ENCODE measurements at places on chromosomes 5 and 9.

- no peak for DNase-seq
Observed at GRCh38 chr9:20732118-20732517, 48.1 kb downstream of the FOCAD start.

GRCh38 chr5:154516475-154516874 lies 38.4 kb upstream of the HAND1 start:
- DNase-seq = no peak

DNA sequence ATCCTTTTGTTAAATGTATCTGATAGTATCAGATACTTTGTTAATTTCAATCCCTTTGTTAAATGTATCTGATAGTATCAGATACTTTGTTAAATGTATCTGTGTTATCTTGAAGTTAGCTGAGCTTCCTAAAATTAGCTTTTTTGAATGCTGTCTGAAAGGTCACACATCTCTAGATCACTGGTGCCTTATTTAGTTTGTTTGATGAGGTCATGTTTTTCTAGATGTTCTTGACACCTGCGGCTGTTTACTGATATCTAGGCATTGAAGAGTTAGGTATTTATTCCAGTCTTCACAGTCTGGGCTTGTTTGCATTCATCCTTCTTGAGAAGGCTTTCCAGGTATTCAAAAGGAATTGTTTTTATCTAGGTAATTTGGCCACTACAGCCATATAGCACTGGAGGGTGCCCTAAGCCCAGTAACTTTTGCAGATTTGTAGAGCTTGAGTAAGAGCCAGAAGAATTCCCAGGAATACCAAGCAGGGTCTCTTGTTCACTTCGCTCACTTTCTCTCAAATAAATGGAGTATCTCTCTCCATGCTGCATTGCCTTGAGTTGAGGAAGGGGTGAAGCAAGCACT lies 435.4 kb upstream of the GRAMD2B start:
- no peak for DNase-seq

DNA sequence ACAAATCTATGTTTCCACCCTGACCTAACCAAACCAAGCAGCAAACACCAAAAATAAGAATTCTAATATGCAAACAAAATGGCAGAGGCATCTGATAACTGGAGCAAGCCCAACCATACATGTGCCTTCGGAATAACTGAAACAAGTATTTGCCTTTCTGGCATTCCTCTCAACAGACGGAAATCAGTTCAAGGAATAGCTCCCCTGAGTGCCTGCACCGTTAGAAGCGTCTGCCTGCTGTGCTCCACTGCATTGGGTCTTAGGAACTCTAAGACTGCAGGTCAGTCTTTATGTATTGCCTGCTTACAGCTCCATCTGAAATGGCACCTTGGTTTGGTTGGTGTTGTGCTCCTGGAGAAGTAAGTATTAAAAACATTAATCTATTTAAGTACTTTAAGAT lies 98.5 kb downstream of the MRPS27 start:
- DNase-seq = no peak

DNA sequence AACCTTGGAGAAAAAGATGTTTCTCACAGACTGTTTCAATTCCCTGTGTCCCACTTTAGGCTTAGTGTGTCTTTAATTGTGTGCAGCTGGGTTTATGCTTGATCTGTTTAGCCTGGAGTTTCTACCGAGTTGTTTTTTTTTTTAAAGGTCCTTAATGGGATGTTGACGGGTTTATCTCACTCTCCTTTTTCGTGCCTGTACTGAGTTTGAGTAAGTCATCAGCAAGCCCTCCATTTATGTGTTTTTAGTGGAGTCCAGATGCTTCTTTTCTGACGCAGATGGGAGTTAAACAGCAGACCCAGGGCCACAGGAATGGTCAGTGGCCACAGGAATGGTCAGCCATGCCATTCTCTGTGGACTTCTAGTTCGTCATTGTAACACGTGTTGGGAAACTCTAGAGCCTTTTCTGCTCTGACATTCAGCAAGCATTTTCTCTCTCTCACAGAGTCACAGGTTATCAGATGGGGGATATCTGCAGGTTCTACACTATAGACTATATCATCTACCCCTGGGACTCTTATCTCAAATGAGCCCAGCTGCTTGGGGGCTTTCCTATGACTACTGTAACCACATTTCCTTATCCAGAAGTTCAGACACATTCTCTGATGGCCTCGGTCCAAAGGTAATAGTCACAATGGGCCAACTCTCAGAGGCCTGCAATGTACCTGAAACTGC lies 190.5 kb downstream of the TTLL11 start:
- no peak for DNase-seq

- no peak for DNase-seq
Observed at GRCh38 chr9:108444400-108445358, 411.1 kb downstream of the ACTL7B start.

DNA sequence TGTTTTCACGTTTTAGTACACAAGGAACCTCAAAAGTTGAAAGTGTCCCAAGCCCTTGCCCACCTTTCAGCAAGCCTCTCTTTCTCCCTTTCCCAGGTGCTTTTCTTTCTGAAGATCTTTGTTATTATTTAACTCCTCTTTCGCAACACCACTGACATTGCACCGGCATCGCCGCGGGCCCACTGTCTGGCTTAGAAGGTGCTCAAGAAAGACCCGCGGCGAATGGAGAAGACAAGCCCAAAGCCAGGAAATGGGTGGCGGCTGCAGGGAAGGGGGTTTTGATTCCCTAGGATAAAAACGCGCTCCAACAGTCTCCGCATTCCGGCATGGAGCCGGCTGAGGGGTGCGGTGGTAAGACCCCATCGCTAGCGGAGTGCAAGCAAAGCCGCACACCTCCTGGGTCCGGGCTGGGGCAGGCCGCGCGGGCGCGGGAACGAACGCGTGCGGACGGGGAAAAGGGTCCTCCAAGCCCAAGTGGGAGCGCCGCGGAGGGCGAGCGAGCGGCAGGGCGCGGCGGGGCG lies 404 bp upstream of the AFAP1L1 start:
- DNase-seq = no peak

DNA sequence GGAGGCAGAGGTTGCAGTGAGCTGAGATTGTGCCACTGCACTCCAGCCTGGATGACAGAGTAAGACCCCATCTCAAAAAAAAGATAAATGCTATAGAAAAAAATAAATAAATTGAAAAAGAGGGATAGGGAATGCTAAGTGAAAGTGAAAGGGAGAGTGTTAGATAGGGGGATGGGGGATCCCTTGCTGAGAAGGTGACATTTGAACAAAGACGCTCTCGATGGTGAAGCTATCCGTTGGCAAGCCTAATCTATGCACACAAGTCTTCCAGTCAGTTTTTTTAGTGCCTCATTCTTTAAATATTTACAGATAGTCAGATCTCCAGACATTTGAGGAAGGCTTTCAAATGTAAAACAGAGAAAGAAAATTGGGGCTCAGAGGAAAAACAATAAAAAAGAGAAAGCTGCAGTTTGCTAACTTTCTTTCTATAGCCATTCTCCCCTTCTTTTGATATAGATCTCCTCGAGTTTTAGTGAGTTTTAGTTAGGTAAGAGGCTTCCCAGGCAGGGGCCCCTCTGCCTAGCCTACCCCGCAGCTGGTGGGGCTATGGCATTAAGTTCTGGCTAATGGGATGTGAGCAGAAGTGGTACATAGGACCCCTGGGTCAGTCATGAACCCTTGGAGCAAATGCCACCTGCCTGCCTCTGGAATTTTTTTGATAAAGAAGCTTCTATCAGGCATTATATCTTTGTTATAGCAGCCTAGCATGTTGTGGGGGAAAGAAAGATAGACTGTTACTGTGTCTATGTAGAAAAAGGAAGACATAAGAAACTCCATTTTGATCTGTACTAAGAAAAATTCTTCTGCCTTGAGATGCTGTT lies 12.0 kb downstream of the GLRX start:
- DNase-seq = no peak

DNA sequence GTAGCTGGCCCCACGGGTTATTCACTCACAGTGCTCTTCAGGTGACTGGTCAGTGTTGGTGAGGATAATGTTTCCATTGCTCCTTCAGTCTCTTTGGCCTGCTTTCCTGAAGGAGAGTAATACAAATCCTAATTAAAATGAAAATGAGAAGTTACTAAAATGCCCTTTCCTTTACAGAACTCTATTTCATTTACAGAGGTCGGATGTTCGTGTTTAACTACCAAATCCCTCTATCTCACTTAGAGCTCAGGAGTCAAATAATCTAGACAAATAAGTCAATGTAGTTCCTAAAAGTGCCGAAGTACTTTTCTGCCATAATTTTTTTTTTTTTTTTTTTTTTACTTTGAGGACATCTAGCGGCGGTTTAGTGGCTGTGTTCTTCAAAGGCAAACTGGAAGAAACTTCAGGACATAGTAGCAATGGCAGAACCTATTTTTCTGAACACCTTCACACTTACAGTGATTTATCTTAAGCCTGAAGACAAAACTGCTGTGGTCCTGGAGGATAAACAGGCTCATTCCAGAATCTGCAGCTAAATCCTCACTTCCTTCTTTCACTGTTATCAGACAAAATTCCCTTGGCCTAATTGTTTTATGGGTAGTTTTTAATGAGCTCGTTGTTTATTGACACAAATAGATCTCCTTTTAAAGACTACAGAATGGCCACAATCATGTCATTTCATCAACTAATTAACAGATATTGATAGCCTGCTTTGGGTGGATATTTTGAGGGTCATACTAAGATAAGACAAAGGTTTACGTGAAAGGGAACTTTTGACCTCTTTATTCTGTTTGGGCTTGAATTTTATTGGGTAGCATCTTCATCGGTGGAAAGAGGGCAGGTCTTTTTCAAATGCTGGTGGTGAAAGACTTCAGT lies 207.6 kb upstream of the DMRTA1 start:
- no peak for DNase-seq

GRCh38 chr9:38127271-38127839 lies 58.3 kb upstream of the SHB start:
- DNase-seq = no peak

GRCh38 chr5:132640613-132641012 lies 17.4 kb upstream of the IL13 start:
- no peak for DNase-seq

DNA sequence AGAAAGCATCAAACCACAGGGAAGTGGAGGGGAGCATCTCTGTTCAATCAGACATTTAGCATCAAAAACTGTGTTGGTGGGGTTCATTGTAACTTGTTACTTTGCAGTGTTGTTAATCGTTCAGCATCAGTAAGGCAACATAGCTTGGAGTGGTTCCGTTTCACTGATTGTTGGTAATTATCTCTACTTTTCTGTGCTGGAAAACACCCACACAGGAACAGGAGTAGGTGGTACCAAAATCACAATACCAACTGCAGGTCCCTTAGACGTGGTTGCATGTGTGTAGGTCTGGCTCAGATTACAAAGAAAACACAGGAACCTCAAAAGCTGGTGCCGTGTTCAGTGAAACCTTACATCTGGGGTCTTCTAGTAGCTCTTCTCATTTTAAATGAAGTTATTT lies 146.8 kb downstream of the RNF180 start:
- DNase-seq = no peak

DNA sequence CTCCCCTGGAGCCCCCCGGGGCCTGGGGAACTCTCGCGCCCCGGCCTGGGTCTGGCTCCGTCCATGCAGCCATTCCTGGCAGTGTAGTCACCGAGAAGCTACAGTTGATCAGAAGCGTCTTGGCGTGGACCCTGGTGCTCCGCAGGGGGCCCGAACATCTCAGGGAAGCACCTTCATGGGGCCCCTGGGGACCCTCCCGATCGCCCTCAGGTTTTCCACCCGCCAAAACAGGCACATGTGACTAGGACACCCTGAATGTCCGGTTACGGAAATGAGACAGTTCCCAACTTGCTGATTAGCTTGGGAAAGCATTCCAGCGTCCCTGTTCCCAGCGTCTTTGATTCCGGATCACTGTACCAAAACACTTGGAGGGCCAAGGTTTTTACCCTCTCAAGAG lies 472 bp downstream of the FBXO4 start:
- no peak for DNase-seq

DNA sequence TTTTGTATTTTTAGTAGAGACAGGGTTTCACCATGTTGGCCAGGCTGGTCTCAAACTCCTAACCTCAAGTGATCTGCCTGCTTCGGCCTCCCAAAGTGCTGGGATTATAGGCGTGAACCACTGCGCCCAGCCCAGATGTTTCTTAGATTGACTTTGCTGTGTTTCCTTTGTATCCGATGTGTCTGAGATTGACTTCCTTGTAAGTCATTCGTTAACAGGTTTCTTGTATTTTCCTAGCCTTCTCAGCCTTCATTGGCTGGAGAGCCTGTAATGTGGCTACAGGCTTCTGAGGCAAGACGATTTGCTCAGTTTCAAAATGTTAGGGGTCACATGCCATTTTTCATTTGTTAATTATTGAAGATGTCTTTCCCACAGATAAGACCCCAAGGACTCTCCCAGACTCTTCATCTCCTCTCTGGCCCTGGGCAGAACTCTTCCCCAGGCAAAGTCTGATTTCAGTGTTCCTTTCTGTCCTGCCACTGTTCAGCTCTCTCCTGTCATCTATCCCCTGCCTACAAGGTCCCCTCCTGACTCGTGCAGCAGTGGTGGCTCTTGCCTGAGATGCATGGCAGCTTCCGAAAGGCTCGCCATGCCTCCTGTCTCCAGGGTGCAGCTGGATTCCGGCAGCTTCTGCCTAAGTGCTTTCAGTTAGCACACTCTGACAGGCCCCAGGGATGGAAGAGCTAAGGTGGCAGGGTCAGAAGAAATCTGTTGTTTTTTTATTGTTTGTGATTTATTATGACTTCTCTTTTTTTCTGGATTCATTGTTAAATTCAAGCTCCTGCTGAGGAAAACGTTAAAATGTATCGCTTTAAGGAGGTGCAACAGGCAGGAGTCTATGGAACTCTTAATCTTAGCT lies 206.4 kb downstream of the AOPEP start:
- no peak for DNase-seq

- no peak for DNase-seq
Observed at GRCh38 chr5:124527220-124527991, 219.0 kb downstream of the ZNF608 start.

GRCh38 chr9:97604901-97605645 lies 28.1 kb downstream of the TSTD2 start:
- no peak for DNase-seq

DNA sequence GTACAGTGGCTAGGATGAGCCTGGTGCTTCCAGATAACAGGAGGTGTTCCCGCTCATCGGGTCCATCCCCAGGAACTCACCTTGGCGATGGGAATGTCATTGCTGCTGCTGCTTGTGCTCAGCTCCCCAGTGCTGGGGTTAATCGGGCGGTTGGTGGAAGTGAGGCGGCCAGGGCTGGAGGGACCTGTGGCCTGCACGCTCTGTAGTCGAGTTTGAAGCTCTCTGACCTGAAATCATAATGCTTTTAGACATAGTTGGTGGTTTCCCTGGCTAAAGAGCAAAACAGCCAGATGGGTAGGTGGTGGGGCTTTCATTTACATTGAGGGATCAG lies 108.5 kb downstream of the DCP2 start:
- DNase-seq = no peak

Data from progenitor cell of endocrine pancreas (in vitro differentiated cells).